ENCODE measurements at places on chromosomes 4 and X.

- no peak for DNase-seq
Measured at GRCh38 chrX:26672571-26672970, 456.6 kb downstream of the MAGEB5 start.

DNA sequence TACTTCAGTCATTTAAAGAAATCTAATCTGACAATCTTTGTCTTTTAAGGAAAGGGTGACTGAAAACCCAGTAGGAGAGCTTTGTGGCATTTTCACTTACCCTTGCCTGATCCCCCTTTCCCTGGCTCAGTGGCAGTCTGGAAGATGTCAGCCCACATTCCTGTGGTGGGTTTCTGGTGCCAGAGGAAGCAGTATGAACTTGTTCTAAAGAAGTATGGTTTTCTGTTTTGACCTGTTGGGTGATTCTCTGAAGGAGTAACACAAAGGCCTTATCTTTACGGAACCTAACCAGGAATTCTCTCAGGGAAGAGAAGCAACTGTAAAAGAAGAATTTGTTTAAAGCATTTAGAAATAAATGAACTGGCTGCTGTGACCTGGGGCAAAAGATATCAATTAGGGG, 41.9 kb downstream of the BMP15 start:
- DNase-seq: no peak

DNA sequence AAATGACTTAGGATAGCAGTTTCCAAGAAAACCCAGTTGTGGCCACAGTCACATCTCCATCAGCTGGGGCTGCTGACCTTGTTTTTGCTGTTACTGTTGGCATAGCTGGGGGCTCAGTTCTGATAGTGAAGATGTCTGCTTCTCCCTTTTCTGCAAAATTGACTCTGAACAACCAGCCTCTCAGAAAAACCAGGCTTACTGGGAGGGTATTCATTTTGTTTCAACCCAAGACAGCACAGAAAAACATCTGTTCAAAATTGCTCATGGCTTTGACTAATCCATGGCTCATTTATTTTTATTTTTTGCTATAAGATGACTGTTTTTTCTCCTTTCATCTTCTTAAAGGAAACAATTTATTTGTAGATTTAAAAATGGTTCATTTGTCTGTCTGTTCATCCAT, 53.1 kb downstream of the RASL11B start:
- DNase-seq: no peak

- no peak for DNase-seq
Measured at GRCh38 chrX:46268412-46268811, 276.8 kb downstream of the ZNF674 start.

DNA sequence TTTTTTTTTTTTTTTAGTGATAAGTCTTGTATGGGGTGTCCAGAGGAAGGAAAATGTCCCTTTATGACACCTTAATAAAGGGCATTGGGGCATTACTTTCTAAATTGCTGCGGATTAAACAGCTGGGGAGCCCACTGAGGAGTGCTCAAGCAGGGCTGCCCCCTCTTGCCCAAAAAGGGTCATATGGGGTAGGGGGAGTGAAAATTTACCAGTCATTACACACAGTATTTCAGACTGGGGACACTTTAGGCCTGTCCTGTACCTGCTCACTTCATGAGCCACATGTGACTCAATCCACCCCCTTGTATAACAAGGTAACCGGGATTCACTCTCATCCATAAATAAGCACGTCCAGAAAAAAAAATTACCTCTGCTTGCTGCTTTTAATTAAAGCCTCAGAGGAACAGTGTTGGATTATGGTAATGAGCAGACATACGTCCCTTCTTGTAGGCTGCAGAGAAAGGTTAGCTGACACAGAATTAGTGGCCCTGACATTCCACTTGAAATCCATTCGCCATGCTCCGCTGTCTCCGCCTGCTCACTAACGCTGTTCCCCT, 1.8 kb downstream of the PRDM8 start:
- no peak for DNase-seq

GRCh38 chr4:160299177-160299576, 1196.3 kb downstream of the RAPGEF2 start:
- DNase-seq: no peak

GRCh38 chr4:54281054-54281766, 52.1 kb downstream of the PDGFRA start:
- DNase-seq: no peak

GRCh38 chr4:67459164-67459563, 86.1 kb downstream of the CENPC start:
- no peak for DNase-seq

DNA sequence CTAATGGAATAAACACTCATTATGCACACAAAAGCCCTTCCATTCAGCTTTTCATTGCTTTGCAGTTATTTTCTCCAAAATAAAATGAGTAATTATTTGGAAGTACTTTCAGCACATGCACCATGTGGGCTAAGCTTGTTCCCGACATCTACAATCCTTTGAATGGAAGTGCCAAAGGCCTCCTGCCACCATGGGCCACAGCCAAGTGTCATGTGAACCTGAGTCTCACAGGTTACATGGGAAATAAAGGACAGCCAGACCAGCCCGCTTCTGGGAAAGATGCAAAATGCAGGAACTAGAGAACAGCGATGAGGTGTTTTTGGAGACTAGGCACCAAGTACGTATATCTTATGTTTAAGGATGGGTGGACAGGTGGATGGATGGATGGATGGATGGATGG, 181.8 kb downstream of the AFF2 start:
- DNase-seq: no peak

DNA sequence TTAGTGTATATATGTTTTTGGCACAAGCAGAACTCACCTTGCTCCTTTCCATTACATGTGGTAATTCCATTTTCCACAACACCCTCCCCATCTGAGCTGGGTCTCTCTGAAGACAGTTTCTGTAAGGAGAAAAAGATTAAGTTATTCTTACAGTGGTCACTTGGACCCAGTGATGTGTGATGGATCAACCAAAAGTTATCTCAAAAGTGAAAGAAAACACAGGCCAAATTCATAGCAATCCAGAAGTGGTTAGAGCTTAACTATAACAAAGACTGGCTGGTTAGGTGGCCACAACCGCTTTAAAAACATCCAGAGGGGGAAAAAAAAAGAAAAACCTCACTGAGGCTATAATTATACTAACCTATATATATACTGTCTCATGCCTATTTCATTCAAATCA, 123.7 kb downstream of the AFAP1 start:
- no peak for DNase-seq

- peak; percentile 24 for DNase-seq
Measured at GRCh38 chrX:3638280-3638873, 75.1 kb downstream of the PRKX start.

GRCh38 chr4:88130544-88131305, 27.7 kb downstream of the ABCG2 start:
- DNase-seq: no peak

DNA sequence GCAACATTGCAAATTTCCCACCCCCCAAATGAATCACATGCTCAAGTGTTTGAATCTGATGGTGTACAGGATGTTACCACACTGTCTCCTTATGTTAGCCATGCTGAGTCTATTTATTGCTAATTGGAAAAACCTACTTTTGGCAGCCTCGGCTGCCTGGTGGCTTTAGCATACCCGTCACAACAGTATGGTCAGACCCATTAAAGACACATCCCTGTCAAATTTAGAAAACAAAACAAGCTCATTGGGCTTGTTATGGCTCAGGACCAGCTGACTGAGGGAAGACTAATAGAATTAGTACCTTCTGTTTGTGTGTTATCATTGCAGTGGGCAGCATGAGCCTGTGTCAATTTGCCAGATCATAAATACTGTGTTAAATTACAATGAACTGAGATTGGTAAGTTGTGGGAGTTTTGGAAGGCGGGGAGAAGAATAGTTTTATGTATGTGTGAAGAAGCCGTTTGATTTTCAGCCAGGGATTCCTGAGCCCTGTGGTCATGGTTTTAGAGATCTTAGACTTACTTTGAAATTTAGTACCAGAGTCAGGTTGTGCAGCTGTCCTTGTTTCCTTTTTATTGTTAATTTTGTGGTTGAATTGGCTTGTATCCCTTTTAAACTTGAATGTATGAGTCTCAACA, 66.8 kb downstream of the POLA1 start:
- no peak for DNase-seq

DNA sequence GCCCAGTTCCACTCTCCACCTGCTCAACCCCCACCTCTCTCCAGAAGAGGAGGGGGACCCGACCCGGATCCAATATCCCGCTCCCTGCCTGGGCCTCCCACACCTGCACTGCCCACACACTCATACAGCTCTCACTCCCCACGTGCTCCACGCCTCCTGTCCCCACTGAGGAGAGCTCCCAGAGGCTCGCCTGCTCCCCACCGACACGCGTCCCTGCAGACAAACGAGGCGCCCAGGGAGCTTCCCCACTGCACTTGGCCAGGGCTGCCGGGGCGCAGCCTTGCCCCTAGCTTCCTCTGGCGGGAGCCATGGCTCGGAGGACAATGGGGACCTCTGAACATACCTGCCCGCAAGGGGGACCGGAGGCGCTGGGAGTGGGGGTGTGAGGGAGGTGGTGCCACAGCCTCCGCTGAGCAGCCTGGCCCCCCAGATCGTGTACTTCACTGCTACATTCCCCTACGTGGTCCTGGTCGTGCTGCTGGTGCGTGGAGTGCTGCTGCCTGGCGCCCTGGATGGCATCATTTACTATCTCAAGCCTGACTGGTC, 5.0 kb downstream of the SLC6A8 start:
- DNase-seq: no peak

GRCh38 chr4:154911097-154911496, 130.0 kb downstream of the RBM46 start:
- DNase-seq: no peak

DNA sequence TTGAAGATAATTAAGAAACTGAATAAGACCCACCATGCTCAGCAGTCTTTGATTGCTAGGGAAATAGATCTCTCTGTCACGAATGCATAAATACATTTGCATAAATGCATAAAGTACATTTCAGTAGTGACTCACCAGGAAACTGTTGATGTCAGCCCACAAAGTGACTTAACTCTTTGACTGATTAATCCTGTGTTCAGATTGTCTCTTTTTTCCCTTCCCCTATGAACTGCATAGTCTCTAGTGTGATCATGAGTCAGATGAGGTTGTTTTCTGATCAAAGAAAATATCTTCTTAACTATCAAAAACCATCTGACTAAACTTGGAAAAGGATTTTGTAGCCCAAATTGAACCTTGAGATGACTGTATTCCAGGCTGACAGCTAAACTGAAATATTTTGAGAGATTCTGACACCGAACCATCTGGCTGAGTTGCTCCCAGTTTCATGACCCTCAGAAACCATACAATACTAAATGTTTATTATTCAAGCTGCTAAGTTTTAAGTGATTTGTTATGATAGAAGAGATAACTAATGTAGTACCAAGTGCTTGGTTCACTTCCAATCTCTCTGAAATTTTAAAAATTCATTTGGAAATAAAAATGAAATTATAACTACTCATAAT, 1381.5 kb upstream of the AGA start:
- no peak for DNase-seq

GRCh38 chr4:87819281-87819919, 13.4 kb upstream of the MEPE start:
- no peak for DNase-seq

GRCh38 chrX:131764216-131764615, 220.3 kb downstream of the OR13H1 start:
- no peak for DNase-seq

DNA sequence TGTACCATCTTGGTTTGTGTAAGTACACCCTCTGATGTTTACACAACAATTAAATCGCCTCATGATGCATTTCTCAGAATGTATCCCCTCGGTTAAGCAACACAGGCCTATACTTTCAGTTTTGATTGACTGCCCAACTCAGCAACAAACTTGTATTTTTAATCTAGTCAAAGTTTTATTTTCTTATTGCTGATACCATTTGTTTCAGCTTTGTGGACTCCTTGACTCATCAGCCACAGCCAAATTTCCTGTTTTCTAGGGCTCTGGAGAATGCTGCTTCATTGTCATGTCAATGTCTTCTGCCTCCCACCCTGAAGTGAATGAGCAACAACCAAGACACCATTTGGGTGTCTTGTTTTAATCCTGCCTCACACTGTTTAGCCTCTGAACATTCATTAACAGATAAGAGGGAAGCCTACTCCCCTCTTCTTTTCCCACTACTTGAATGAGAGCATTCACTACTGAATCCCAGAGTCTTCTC, 14.0 kb downstream of the BBS12 start:
- DNase-seq: no peak

- peak; percentile 1 for DNase-seq
Measured at GRCh38 chrX:50100188-50100587, 100.6 kb downstream of the AKAP4 start.

GRCh38 chr4:184251670-184251980, 34.0 kb upstream of the ENPP6 start:
- no peak for DNase-seq

- DNase-seq: no peak
Measured at GRCh38 chrX:110395877-110396276, 37.2 kb downstream of the RTL9 start.

DNA sequence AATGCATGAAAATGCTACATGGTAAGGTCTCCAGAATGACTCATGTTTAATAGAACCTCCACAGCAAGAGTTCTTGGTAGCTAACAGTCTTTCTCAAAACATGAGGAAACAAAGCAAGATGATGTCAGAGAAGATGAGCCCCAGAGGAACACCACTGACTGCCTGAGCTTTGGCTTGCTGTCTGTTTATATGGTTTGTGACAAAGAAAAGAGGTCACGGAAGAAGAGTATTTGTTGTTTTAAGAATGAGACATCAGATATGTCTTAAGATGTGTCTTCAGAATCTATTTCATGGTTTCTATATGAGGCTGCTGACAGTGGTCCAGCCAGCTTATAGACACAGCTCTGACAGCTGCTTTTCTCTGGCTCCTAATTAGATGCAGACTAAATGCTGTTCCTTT, 18.8 kb upstream of the AREG start:
- DNase-seq: no peak

DNA sequence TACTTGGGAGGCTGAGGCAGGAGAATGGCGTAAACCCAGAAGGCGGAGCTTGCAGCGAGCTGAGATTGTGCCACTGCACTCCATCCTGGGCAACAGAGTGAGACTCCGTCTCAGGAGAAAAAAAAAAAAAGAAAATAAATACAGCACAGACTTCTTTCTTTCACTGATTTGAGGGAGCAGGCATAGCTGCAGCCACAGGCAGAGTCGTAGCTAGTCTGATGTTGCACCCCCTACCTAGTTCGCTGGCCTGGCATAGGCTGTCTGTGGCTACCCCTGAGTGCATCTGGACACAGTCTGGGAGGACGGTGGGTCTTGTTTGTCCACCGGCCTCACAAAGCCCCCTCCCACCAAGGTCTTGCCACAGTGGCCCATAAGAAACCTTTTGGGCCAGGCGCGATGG, 21.4 kb downstream of the IL3RA start:
- no peak for DNase-seq

DNA sequence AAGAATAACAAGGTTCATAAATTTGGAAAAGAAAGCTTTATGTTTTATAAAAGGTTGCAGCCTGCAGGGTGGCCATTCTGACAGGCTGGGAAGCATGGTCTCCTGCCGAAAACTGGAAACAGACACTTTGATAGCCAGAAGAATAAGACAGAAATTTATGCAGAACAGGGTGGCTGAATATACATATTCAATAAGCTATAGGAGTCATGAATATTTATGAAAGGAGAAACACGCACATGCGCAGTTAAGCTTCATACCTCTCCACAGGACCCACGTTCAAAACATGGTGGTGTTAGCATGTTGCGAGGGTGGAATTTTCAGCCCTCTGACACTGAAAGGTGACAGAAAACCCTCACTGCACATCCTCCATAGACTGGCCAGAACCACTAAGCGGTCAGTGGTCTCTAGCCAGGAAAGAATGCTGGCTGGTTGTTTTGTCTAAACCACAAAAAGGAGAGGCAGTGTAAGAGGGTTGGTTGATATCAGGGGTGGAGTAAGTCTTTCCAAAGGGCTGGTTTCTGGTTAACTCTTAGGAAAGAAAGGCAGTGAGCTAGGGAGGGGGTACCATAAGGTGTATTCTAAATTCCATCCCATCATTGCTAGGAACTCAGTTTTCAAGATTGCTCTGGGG, 58.2 kb downstream of the ANXA10 start:
- no peak for DNase-seq

Data from CD4-positive, alpha-beta T cell treated with Interleukin-12 subunit alpha and Interleukin-12 subunit beta, for 1 hour (primary cell).